Activated gamma-delta T cell treated with anti-CD3 and anti-CD28 coated beads, Interleukin-2, amount 50 U/mL, for 16 hours (primary cell): ENCODE measurements at places on chromosomes 12 and 14.

DNA sequence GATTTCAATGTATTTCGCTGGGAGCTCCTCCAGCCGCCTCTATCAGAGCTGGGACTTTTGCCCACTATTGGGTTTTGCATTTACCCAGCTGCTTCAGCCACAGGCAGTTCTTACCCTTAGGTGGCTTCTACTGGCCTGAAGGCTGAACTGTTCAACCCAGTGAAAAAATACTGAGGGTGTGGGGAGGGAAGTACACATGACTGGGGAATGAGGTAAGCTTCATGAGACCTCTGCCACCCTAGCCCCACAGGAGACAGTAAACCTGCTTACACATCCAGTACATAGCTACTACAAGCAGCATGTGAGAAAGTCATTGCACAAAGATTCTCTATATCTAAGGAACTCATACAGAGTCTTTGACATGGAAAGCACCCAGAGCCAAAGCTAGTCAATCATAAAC is 411.1 kb downstream of the SYT1 start:
- DNase-seq, result no peak

DNA sequence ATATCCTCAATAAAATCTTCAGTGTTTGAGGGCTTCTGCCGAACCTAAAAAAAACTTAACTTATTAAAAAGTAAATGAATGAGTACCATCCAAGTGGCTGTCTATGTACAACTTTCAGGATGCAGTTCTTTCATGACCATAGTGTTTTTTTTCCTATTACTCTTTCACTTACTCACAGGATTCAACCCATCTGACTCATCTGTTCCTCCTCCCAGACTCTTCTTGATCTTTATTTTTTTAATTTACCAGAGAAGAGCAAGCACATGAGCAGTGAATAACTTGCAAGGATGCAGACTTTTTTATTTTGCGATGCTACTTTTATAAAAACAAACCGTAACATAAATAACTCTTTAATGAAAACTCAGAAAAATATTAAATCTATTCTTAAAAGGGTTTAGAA is 24.5 kb downstream of the RECQL start:
- no peak for DNase-seq

- no peak for DNase-seq
Observed at GRCh38 chr12:54719691-54720090, 71.5 kb upstream of the DCD start.

GRCh38 chr12:120538281-120539156 is 4.4 kb downstream of the RNF10 start:
- no peak for DNase-seq

GRCh38 chr12:4591180-4591687 is 29.2 kb downstream of the DYRK4 start:
- no peak for DNase-seq

DNA sequence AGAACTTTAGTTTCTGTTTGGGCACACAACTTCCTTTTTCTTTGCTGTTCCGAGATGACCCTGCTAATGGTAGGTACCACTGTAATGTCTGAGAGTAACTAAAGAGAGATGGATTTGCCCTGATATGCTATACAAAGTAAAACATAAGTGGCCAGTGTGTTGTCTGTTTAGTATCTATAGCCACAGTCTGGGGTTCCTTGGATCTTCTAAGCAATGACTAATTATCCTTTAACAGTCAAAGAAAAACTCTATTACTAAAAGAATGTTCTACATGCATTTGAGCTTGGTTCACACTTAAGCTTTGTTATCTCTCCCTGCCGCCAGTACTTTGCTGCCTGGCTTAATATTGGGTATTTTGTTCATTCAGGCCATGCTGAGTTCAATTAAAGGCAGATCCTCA is 1051.9 kb upstream of the FLRT2 start:
- no peak for DNase-seq

GRCh38 chr12:97140355-97140754 is 233.3 kb downstream of the NEDD1 start:
- no peak for DNase-seq

DNA sequence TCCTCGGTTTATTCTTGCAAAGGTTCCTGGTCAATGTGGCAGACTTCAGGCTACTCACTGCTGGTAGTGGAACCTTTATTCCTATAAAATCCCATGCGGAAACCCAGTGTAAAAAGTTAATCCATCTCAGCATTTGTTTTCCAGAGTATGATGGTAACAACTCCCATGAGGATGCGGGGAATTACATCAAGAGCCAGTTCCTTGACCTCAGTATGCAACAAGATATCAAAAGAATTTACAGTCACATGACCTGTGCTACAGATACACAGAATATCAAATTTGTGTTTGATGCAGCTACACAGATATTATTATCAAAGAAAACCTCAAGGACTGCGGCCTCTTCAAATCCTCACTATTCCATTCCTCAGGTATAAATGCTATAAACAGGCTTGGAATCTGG is 19.3 kb downstream of the CPM start:
- DNase-seq, result no peak

GRCh38 chr12:22014041-22014782 is 31.8 kb upstream of the CMAS start:
- no peak for DNase-seq

DNA sequence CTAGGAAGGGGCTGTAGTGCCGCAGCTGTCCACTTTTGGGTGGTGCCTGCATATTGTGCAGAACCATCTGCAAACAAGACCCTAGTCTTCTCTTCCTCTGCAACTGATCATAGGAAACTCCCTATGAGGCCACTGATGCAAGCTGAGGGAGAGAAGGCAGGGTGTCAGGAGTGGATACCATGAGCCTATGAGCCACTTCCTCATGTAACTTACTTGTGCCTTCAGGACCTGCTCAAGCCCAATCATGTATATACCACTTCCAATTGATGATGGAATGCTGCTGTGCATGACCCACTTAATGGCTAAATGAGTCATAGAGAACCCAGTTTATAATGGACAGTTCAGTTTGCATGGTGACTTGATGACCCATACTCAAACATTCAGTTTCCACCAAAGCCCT is 107.9 kb downstream of the ALG10B start:
- DNase-seq, result no peak

DNA sequence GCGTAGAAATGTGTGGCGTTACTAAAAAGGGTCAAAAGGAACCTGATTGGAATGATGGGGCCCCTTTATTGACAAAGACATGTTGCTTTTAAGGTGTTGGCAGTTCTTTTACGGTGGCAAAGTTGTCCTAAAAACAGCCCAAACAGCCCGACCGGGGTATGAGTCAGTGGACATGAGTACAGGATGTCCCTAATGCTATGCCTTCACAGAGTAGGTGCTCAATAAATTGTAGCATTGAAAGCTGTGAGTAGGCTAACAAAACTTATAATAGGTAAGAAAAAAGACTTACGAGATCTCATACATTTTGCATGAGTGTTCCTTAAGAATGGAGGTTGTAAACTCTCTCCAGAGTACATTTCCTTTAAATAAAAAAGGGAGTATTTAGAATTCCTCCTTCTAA is 2.6 kb downstream of the ELK3 start:
- DNase-seq, result no peak

DNA sequence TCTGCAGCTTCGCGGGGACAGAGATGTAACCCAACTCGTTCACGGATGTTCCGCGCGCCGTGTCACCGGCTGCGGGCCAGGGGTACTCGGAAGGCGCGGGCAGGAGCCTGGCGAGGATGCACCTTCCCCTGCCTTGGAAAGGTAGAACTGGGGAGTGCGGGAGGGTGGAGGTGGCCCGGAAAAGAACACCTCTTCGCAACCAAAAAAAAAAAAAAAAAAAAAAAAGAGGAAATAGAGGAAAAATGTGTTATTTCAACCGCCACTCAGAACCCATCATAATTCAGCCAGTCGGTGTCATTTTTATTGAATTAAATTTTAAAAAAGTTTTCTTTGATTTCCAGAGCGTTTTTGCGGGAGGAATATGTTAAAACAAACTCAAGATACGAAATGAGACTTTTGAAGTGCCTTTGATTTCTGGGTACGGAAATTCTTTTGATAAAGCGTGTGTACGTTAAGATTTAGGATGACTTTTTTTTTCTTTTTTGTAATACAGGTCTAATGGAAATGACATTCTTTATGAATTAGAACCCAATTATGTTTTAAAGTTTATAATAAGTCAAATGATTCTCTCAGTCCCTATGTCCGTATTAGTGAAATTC is 8.9 kb downstream of the CDKN1B start:
- DNase-seq, result no peak

DNA sequence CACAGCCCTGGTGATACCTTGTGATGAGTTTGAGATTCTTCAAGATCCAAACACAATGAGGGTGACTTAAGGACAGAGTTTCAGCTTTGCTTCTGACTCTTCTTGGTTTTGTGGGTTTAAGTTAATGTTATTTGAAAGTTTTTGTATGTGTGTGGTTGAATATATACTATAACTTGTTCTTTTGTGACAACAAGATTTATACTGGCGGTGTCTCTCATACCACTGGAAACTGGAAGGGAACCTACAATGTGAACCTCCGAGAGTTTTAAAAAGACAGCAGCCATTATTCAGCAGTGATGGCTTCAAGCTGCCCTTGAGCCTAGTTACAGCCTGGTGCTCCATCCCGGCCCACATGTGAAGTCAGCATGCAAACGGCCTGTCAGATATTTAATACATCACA is 87.9 kb upstream of the IGF1 start:
- no peak for DNase-seq

DNA sequence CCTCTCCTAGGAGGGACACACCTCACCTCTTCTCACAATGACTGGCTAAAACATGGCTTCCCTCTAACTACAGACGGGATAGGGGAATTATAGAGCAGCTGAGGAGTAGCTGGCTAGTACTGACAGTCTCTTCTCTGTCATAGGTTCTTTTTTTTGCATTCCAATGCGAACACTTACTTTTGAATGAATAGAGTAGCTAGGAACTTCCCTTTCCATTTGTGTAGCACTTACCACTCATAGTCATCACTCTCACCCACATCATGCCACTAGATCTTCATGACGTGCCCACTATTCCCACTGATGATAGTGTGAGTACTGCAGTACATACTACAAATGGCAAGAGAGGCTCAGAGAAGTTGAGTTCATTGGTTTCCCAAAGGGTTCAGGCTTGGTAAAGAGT is 143.9 kb upstream of the HIF1A start:
- DNase-seq, result no peak

- no peak for DNase-seq
Observed at GRCh38 chr12:52415870-52416750, 10.0 kb upstream of the KRT82 start.

DNA sequence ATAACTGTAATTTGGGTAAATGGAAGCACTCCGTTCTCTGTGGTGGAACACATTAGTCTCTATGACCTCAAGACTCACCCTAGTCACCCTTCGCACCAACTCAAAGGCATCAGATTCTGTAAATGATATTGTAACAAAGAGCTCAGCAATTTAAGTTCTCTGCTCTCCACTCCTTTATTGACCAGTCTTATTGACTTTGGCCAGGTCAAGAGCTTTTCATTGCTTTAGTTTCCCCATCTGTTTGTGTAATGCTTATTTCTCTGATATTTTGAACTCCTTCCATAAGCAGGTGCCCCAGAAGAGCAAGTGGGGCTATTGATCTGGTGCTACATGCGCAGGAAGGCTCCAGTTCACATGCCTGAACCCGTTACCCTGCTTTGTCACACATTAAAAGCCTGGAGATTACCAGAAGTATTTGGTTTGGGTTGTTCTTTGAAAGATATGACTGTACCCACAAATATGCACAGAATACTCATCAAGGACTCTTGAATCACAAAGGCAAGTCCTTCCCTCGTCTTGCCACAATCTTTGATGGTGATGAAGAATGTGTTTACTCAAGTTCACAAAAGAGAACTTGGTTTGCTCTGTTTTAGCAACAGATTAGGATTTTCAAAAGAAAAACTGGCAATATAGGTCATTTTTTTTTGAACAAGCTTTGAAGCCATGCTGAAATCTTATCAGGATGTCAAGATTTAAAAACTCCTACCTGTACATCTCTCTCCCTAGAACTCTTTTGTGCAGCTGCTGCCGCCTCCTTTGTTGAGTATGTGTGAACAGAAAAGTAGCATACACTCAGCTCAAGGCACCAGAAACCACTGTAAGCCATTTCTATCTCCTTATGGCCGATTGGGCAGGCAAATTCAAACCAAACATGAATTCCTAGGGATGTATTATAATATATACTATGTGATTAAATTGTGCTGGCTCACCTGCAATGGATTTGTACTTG is 193.9 kb downstream of the BCAT1 start:
- no peak for DNase-seq

GRCh38 chr14:65926935-65927700 is 514.6 kb downstream of the FUT8 start:
- no peak for DNase-seq

DNA sequence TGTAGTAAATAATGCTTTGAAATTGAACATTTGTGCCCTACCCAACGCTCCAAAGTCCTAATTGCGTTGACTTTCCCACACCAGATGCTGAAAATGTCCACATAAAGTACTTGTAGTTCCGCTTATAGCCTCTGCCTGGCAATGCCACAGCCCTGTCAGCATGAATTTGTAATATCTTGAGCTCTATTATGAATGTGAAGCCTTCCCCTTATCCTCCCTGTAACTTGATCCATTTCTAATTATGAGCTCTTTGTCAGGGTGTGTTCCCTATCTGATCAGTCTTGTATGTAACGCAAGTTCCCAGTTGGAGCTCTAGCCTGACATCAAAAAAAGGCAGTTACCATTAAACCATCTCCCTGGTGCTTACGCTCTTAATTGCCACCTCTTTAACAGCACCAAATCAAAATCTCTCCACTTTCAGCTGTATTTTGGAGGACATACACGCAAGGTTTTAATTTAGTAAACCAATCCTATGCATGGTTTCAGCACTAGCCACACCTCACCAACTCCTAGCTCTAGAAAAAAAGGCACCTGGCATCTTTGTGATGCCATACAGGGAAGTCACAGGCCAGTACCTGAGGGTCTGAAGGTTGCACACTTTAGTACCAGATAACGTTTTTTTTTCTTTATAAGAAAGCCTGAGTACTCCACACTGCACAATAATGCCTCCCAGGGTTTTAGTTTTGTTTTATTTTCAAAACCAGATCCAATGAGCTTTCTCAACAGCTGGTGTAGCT is 69.3 kb downstream of the EEA1 start:
- no peak for DNase-seq

DNA sequence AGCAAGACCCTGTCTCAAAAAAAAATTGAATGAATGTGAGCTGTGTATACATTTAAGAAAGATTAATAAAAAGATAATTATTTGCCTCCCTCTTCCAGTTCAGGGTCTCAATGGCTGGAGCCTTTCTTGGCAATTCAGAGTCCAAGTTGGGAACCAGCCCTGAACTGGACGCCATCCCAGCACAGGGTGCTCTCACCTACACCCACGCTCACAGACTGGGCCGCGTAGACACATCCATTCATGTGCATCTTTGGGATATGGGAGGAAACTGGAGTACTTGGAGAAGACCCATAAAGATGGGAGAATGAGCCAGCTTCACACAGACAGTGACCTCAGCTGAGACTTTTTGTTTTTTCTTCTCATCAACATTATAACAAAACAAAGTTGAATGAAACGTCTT is 6.5 kb downstream of the MAPK1IP1L start:
- no peak for DNase-seq

GRCh38 chr12:1346126-1346525 is 248.3 kb downstream of the FBXL14 start:
- no peak for DNase-seq

GRCh38 chr12:4356041-4356327 is 23.5 kb downstream of the FGF23 start:
- DNase-seq, result peak; percentile 25
